ENCODE measurements at places on chromosomes 6 and 20.
A peak's percentile ranks its signal among the peaks of the same experiment; 100 is the strongest.

- DNase-seq: no peak
Measured at GRCh38 chr20:34049897-34050695, 56.4 kb downstream of the RALY start.

DNA sequence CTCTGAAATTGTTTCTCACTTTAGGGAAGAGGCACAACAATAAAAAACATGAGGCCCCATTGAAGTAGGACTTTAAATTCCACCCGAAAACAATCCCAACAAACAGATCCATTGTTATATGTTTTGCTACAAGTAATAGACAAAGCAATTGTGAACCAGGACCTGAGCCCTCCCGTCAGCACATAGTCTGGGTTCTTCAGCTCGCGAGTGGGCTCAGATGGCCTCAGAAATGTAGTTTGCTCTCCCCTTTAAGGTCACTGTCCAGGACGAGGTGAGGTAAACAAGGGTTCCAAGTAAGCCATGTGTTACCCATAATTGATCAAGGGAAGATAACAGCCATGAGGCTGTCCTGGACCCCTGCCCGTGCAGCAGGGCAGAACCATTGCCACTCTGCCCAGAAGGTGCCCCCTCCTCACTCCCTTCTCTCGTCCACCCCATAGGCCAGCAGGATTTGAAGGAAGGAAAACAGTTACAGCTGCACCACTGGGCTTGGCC is 160.1 kb upstream of the QKI start:
- DNase-seq: no peak

- DNase-seq: no peak
Measured at GRCh38 chr6:150566486-150566885, 33.2 kb upstream of the PLEKHG1 start.

DNA sequence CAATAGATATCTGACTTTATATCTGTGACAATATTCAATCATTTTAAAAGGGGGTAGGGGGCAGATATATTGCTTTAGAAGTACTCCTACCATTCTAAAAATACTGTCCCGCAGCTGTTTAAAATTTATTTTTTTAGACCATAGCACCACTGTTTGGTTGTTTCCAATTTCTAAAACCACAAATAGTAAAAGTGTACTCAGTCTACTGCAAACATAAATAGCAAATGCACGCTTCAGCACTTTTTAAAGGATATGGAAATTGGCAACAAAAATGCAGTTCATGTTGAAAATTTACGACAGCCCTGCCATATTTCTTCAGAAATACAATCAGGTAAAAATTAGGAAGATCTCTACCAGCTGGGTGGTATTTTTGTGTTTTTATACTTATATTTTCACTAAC is 132.0 kb upstream of the RUNX2 start:
- no peak for DNase-seq

DNA sequence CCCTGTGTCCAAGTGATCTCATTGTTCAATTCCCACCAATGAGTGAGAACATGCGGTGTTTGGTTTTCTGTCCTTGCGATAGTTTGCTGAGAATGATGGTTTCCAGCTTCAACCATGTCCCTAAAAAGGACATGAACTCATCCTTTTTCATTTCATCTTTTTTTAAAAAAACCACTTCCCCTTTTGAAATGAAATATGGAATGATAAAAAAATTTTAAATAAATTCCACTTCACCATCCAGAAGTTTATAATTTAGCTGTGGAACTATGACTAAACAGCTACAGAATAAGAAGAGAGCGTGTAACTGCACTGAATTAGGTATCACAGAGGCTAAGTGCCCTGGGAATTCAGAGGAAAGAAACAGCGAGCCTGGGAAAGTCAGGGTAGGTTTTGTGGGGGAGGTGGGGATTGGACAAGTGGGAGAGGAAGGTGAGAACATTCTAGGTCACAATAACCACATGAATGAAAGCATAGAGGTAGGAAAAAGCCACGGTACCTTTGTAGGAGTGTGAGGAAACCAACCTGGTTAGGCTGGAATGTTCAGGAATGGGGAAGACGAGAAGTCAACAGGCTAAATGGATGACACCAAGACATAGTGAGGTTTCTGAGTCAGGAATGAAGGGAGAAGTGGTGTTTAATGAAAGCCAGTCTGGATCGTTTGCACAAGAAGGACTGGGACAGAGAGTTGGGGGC is 11.0 kb downstream of the TRIM10 start:
- no peak for DNase-seq

DNA sequence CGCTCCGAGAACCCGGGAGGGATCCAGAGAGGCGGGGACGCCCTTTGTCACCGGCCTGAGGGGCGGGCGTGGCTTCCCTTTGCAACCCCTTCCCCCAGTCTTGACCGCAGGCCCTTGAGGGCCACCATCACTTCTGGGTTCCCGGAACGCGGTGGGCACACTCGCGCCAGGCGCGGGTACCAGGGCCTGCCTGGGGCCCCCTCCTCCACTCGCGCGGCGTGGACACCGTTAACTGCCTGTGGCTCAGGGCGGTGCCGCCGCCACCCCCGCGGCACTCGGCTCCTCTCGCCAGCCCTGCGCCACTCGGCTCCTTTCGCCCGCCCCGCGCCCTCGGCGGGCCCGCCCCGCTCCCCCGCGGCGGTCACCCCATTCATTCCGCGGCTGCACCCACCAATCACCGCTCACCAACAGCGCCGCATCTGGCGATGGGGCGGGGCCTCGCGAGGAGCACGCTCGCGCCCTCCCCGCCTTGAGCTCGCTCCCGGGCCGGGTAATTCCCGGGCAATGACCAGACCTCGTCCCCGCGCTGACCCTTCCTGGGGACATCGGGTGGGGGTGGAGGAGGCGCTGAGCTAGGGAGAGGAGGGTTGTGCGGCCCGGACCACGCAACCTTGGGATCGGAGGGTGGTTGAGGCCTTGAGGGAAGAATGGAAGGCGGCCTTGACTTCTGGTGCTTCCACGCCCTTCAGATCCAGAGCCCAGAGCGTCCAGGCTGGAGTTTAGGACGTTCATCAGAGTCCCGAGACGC is 10.5 kb upstream of the ELOVL5 start:
- DNase-seq: peak; percentile 89

DNA sequence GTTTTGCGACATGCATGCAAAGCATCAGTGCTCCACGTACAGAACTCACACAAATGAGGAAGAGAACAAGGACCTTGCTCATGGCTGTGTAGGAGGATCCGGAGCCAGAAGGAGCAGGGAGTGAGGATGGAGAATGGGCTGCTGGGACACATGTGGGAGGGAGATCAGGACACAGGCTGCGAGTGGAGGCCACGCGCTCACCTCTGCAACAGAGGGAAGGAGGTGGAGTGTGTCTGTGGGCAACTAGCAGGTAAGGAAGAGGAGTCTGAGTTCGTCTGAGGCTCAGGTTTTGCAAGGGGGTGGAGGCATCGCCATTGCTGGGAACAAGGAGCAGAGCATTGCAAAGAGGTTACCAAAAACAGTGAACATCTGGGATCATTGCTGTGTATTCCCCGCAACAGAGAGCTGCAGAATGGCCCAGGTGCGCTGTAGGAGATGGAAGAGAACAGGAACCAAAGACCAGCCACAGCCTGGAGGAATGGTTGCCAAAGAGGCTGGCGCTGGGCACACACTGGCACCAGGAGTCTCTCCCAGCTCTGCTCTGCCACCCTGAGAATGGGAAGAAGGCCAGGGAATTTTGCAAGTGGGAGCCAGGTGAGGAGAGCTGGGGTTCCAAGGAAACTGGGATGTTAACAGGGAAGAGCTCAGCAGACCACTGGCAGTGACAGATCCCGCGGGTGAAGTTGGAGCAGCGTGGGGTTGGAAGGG is 90.0 kb upstream of the RPS6KA2 start:
- no peak for DNase-seq

- DNase-seq: no peak
Measured at GRCh38 chr20:33273117-33273851, 9.7 kb upstream of the BPIFB1 start.

GRCh38 chr20:23260181-23260840 is 90.3 kb upstream of the NXT1 start:
- no peak for DNase-seq

DNA sequence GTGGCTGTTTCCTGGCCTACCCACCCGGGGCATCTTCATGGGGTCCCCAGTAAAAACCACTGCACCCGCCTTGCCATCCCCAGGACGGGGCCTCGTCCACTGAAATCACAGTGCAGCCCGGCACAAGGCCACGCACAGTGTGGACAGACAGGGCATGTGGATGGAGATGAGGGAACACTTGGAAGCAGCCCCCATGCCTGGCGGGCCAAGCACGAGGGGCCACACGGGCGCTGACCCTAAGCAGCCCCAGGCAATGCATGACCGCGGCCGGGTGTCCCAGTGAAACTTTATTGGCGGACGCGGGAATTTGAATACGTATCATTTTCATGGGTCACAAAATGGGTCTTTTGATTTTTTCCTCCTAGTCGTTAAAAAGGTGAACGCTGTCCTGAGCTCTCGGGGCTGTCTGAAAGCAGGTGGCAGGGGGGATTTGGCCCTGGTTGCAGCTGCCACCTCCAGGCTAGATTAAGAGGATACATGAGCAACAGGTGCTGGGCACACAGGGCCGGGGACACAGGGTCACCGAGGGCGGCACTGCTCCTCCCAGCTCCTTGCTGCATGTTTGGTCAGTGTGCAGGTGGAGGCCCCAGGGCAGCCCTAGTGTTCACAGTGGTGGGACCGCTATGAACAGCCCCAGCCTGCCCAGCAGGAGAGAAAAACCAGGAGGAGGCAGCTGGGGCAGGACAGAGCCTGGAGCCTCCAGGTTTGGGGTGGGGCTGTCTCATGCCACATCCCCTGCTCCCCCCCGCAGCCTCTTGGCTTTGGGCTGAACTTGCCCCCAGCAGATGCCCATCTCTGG is 74.9 kb upstream of the SLCO4A1 start:
- no peak for DNase-seq

DNA sequence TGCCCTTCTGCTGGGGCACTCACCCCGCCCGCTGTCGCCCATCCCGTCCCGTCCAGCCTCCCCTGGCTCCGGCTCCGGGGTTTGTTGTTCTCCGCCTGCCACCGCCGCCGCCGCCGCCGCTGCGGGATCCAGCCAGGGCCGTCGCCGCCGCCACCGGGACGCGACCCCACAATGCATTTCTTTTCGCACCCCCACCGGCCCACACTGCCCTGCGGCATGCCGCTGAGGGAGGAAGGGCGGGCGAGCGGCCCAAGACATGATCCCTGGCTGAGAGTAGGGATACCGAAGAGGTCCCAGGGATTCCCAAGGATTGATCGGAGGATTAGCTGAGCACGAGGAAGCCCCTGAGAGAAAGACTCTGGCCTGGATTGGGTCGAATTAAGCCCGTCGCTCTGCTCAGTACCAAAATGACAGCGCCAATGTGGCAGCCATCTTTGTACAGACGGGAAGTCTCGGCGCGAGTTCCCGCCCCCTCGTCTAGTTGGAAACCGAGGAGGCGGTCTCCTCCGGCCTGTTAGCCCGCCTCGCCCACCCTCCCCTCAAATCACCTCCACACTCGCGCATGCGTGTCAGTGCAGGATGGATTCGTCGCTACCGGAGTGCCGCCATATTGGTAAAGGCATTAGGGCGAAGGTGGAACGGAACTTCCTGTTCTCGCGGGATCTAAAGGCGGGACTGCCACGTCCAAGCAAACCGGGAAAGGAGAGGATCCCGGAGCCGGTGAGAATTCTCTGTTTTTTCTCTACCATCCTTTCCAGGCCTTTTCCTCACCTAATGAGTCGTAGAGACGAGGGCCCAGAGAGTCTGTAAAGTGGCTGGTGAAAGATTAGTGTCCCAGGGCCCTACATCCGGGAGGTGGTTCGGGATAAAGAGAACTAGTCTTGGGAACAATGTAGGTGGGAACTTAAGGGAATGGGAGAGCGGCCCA is at the start of the genes RXRB and SLC39A7:
Gene RXRB (minus strand): TSS at position 447 of the 928 bp plus-strand sequence. CDS start 189 bp downstream, at position 258.
Gene SLC39A7 (plus strand): TSS at position 649 of the 928 bp plus-strand sequence. CDS start 379 bp downstream, outside the sequence.
- peak; percentile 99 for DNase-seq

DNA sequence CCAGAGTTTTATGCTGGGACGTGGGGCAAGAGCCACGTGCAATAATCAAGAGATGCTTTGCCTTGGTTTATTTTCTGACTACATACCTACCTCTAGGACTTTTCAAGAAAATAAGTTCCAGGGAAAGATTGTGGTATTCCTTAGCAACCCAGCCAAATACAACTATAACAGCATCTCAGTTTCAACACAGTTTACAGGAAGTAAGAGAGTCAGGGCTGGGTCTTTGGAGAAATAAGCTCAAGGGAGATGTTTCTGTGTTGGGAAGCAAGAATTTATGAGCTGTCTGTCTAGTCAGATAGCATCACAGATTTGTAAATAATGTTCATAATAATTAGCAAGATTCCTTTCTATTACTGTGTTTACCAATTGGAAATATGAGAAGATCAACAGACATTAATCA is 35.1 kb downstream of the MAP3K5 start:
- no peak for DNase-seq

- no peak for DNase-seq
Measured at GRCh38 chr20:45355209-45356084, 7.2 kb upstream of the SDC4 start.

GRCh38 chr20:37541326-37541725 is 13.7 kb upstream of the BLCAP start:
- DNase-seq: no peak

DNA sequence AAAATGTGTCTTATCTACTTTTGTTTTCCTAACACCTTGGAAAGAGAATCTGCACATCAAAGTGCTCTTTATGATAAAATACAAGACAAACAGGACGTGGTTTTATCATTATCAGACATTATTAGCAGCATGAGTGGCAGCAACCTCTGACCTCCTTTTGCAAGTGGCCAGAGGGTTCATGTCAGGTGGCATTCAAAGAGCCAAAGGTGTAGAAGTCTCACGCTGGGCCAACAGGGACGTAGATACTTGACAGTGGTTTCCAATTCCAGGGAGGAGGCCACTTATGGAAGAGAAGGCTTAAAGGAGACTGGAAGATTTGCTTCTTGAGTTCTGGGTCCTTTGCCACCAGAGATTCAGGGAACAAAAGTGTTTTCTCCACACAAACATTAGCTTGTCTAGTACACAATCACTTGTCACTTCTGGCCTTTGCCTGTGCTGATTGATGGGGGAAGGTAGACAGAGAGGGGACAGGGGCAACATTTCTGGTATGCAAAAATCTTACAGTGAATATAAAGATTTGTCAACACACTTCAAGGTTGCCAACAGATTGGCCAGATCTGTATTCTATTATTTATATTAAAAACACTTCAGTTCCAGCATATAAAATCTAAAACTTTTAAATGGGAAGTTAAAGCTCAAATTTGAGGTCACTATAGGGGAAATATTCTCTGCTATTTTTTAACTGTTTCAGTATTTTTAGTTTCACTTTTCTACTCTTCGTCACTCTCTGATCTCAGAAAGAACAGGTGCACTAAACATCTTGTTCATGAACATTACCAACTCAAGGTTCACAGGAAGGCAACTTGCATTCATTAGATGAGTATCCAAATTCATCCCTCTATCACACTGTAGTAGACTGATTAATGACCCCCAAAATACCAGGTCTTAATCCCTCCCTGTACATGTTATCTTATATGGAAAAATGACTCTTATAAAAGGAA is 52.1 kb upstream of the FBXO30 start:
- peak; percentile 3 for DNase-seq

- no peak for DNase-seq
Measured at GRCh38 chr6:75937846-75938245, 134.6 kb downstream of the IMPG1 start.

DNA sequence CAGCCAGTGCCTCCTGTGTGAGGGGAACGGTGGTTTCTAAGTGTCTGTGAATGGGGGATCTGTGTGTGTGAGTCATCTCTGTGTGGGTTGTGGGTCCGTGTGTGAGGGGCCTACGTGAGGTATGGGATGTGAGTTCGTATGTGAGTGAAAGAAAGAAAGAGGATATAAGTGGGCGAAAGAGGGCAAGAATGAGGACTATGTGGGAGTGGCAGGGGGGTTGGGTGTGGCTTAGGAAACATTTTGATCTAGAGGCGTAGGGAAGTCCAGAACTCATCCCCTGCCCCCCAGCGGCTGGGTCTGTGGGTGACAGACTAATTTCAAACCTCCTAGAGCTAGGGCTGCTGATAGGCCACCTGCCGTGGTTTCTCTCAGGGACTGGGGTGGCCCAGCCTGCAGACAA is 35.5 kb downstream of the DHX35 start:
- no peak for DNase-seq

GRCh38 chr6:78251931-78252330 is 599.1 kb downstream of the MEI4 start:
- no peak for DNase-seq

Measured in CD4-positive, alpha-beta T cell treated with Interleukin-6 at 100 ng/mL for 8 hours (primary cell).